ENCODE measurements at places on chromosomes 3 and 15. TPM values are rescaled to one million over a fixed set of nuclear protein-coding genes. Genes with fewer than 3 reads are reported as not detected.

Gene STRIT1
- total RNA-seq, result not detected

Gene LRCH3
- 104 TPM for total RNA-seq

Gene BHLHE40
- total RNA-seq, result 90.1 TPM

Gene GPX1
- total RNA-seq, result 209 TPM

Gene ARPP21
- total RNA-seq, result 1.8 TPM

- H3K4me1 ChIP-seq, result no peaks in the 10 kb centered on the region
- no peaks in the 10 kb centered on the region for H3K27me3 ChIP-seq
- no peak overlapping the region for H3K4me3 ChIP-seq
These were observed 742 bp downstream of the CAMKV start for GRCh38 chr3:49868862-49869466.

DNA sequence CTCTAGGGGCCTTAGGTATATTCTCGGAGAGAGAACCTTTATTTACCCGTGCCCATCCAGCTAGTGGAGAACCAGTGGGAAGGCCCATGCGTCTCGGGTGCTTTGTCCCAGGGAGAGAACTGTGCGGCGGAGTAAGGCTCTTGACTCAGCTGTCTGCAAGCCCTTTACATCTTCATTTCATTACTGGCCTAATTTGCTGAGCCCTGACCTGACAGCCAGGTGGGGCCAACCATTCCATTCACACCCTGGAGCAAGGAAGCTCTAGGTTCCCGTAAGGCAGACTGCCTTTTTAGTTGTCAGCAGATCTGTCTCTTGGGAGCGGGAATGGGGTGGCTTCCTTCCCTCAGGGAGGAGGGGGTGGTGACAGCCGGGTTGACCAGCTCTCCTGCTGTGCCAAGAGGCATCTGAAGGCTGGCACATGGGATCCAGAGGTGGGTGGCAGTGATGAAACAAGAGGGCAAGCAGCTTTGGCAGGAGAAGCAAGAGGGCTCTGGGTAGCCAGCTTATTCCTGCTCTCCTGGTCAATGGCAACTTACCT, 36.4 kb downstream of the SV2B start:
- no peaks in the 10 kb centered on the region for H3K4me1 ChIP-seq
- no peaks in the 10 kb centered on the region for H3K36me3 ChIP-seq
- no peaks in the 10 kb centered on the region for H3K27me3 ChIP-seq
- no peak overlapping the region for H3K27ac ChIP-seq
- no peak overlapping the region for H3K4me3 ChIP-seq
- DNase-seq, result no peak

DNA sequence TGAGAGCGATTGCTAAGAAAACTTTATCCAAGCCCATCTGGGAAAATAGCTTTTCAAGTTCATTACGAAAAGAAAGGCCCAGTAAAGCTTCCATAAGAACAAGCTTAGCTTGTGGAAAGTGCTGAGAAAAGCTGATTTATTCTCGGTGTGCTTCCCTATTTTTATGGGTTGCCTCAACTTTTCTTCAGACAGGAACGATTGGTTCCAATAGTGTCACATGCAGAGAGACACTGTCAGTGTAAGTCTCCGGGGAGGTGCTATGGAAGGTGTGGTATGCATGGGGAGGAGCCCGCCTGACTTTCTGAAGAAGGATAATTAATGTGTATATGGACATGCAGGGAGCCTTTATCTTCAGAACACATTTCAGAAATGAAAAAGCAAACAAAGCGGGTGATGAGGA, 177.2 kb downstream of the SSR3 start:
- H3K36me3 ChIP-seq, result no peaks in the 10 kb centered on the region
- H3K4me1 ChIP-seq, result no peaks in the 10 kb centered on the region
- no peak for DNase-seq
- H3K27me3 ChIP-seq, result no peaks in the 10 kb centered on the region
- H3K4me3 ChIP-seq, result no peak overlapping the region
- no peak overlapping the region for H3K27ac ChIP-seq

DNA sequence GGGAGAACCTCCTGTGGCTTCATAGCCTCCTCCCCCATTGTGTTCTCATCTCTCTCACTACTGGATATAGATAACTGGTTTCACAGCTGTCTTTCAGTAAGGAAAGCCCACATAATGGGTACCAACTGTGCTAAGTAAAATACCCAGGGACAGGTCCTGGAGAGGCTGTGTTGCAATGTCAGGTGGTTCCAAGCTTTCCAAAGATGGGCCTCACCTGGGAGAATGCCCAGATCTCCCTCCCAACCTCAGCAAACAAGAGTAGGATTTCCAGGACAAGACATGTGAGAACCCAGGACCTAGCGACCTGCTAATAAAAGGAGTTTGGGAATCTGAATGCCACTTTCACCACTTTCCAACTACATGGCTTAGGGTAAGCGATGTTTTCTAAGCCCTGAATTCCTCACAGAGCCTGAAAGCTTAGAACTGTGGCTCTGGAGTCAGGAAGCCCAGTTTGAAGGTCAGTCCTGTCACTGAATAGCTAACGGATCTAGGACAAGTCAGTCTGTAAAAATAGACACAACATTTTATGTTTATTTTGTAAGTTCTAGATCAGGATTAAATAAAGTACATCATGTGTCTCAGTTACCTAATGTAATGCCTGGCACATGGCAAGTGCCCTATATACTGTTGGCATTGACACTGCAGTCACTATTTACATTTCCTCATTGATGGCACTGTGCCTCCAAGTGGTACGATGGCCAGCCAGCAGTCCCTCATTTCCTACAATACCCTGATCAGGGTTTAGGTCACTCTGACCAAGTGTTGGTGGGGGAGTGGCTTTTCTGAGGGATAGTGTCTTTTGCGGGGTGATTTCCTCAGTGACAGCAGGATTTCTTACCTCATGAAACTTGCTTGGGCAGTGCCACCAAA, 11.9 kb downstream of the CERS3 start:
- DNase-seq, result no peak
- H3K27me3 ChIP-seq, result no peaks in the 10 kb centered on the region
- no peak overlapping the region for H3K4me3 ChIP-seq
- H3K27ac ChIP-seq, result no peak overlapping the region
- H3K4me1 ChIP-seq, result no peaks in the 10 kb centered on the region

DNA sequence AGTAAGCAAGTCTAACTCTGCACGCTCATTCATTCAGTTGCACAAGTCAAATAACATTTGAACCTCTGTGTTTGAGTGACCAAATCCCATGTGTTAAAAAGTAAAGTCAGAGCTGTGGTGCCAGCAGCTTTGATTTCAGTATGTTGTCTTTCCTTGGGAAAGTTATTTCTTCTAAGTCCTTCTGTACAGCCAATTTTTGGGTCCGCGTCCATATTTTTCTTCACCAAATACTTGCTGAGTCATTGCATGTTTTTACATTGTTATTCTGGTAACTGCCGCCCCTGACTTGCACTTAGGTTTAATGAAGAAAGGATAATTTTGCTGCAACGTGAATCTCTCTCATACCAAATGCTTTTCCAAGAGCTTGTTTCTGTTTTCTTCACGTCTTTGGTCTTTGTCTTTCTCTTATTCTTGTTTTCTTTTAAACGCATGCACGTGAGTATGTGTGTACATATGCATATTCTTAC, 56.7 kb downstream of the PLS1 start:
- no peaks in the 10 kb centered on the region for H3K4me1 ChIP-seq
- DNase-seq, result no peak
- no peaks in the 10 kb centered on the region for H3K27me3 ChIP-seq
- H3K27ac ChIP-seq, result no peak overlapping the region
- no peaks in the 10 kb centered on the region for H3K36me3 ChIP-seq
- H3K4me3 ChIP-seq, result no peak overlapping the region

GRCh38 chr3:139202226-139202958, 141.4 kb upstream of the MRPS22 start:
- no peaks in the 10 kb centered on the region for H3K36me3 ChIP-seq
- H3K27ac ChIP-seq, result no peak overlapping the region
- H3K27me3 ChIP-seq, result peaks cover 3% of the 10 kb centered on the region
- no peak for DNase-seq

GRCh38 chr15:43169888-43170287, 15.3 kb upstream of the CCNDBP1 start:
- H3K27me3 ChIP-seq, result no peaks in the 10 kb centered on the region
- H3K4me3 ChIP-seq, result no peak overlapping the region
- DNase-seq, result no peak
- no peaks in the 10 kb centered on the region for H3K36me3 ChIP-seq

DNA sequence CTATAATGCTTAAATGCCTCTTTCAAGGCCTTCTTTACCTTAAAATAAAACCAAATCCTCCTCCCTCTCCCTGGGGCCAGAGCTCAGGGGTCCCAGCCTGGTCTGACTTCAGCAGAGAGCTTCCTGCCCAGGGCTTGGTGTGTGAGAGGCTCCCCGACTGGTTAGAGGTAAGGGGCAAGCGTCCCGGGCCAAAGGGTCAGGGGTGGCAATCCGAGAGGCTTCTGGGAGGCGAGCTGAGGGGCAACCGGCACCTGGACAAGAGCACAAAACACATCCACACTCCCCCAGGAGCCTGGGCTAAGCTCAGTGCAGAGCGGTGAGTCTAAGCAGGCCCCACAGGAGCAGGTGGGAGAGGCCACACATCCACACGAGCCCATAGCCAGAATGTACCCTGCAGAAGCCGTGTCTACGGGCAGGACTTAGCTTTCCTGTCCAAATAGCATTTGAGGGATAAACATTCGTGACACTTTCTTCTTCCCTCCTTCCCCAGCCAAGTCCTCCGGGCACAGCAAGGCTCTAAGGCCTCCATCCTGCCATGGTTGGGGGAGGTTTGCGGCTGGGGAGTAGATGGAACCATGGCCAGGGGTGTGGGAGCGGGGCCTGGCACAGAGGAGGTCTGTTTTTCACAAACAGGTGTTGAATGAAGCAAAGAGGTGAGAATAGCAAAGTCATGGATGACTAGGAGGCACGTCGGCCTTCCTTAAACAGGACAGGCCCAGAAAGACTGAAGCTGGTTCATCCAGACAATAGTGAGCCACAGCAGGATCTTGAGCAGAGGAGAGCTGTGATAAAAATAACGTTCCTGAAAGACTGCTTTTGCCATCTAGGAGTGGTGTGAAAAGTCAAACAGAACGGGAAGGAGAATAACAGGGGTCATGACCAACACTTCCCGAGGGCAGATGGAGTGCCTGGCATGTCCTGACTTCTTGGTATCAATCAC, 98.7 kb upstream of the IQSEC1 start:
- no peaks in the 10 kb centered on the region for H3K36me3 ChIP-seq
- H3K27me3 ChIP-seq, result no peaks in the 10 kb centered on the region
- H3K4me1 ChIP-seq, result no peaks in the 10 kb centered on the region
- no peak overlapping the region for H3K4me3 ChIP-seq
- DNase-seq, result no peak

Data from aorta (tissue), 5 donors.